Activated CD8-positive, alpha-beta T cell treated with anti-CD3 and anti-CD28 coated beads, Interleukin-2, amount 10 ng/mL, durations not matched to agents 7 days and 5 days (primary cell): ENCODE measurements at places on chromosomes 5 and 9. TPM values are rescaled to one million over a fixed set of nuclear protein-coding genes. Genes with fewer than 3 reads are reported as not detected.
A peak's percentile ranks its signal among the peaks of the same experiment; 100 is the strongest.

DNA sequence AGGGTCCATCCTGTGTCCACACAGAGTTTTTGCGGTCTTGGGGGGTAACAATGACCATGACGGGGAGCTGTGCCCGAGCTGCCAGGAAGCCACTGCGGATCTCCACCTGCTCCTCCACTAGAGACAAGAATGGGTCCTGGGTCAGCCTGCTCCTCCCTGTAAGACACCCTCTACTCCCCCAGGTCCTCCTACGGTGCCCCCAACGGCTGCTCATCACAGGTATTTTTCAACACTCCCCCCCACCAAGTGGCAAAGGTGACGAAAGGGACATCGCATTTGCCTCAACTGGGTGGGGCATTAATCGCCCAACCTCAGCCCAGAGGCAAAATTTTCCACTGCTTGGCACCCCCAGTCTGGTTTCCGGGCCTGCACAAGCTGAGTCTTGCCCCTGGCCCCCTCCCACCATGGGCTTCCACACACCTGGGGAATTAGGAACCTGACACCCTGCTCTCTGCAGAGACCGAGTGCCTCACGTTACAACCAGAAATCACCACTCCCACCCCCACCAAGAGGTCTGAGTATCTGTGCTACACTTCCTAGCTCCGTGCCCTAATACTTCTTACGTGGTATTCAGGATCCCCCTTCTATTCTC, 9.6 kb downstream of the NOL6 start:
- no peak for DNase-seq

The PLPP1 gene
- total RNA-seq, result 27.2 TPM

GRCh38 chr9:115517335-115518075, 399.5 kb upstream of the TNC start:
- no peak for DNase-seq

The PDLIM7 gene
- total RNA-seq, result 62.5 TPM

The MYOT gene
- total RNA-seq, result not detected

DNA sequence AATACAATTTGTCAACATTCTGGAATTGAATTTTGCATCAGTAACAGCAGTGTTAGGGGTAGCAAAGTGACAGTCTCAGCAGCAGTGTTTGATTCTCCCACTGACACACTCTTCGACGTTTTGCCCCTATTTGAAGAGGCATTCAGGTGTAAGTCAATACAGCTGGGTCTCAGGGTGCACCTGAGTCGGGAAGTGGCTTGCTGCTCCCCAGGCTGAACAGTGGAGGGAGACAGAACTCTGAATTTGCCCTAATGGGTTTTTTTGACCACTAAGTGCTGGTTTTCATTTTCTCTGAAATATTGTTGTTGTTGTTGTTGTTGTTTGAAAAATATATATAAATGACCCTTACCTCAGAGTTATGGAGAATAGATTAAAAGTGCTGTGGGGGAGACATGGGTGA, 223.2 kb downstream of the TLR4 start:
- DNase-seq, result no peak

GRCh38 chr5:143056792-143057579, 286.8 kb downstream of the ARHGAP26 start:
- no peak for DNase-seq

The HMMR gene
- 85.8 TPM for total RNA-seq

- no peak for DNase-seq
Observed at GRCh38 chr5:124995421-124995820, 249.0 kb upstream of the ZNF608 start.

DNA sequence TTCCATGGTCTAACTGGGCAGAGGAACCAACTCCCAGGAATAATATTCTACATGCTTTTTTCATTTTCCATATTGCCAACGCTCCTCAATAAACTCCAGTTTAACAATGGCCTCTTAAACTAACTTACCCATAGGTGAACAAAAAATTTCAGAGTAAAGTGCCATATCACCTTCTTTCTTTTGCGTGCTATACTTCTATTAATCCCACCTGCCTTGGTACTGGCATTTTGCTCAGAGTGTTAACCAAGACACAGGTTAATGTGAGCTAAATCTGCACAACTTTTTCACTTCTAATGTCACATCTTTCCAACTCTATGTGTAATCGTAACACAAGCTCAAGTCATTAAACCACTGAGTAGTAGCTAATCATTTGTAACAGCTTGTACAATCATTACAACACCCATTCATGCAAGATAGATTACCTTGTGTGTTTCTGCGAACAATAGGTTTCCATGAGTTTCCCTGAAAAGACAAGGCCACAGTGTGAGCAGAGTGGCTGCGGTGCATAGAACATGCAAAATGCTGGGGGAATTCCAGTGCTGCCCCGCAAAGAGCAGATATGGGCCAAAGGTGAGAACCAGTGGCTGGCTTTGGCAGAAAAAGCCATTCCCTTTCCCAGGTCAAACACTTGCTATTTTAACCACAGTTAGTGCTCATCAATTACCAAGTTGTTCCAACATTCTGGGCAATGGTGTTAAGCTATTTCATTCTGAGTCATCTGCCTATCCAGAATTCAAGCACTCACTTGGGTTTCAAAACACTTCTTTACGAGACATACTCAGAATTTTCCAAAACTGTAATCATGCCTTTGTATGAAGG, 42.8 kb downstream of the TIMD4 start:
- DNase-seq, result peak; percentile 58

GRCh38 chr5:129830288-129830687, 74.0 kb upstream of the CHSY3 start:
- no peak for DNase-seq

The RCL1 gene
- total RNA-seq, result 16.8 TPM

DNA sequence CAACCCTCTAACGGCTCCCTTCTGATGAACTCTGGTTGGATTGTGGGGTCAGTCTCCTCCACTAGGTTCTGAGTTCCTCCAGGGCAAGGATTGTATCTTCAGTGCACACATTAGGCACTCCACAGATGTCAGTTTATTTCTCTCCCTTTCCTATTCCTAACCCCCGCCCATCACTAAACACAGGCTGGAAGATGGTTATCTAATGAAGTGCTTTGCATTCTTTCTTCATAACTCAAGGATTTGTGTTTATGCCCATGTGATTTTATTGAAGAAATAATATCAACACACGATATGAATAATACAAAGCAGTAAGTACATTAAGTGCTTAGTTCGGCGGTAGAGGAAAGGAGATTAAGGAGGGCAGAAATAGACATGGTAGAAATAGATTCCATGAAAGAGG, 4.4 kb upstream of the CREBRF start:
- no peak for DNase-seq

DNA sequence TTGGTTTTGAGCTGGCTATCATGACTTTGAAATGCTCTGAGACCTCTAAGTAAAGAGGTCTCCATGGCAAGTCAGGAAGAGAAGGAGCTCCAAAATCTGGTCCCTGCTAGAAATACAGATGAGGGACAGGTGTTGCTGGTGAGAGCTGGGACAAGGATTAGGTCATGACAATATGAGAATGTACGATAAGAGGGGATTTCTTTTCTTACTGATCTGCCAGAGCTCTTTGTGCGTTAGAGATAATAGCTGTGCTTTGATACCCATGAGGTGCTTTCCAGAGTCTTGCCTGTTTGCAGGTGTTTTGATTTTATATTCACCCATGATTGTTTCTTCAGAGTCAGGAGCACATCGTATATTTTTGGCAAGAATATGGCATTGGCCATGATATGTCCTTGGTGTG, 56.5 kb downstream of the ANKRD33B start:
- no peak for DNase-seq

DNA sequence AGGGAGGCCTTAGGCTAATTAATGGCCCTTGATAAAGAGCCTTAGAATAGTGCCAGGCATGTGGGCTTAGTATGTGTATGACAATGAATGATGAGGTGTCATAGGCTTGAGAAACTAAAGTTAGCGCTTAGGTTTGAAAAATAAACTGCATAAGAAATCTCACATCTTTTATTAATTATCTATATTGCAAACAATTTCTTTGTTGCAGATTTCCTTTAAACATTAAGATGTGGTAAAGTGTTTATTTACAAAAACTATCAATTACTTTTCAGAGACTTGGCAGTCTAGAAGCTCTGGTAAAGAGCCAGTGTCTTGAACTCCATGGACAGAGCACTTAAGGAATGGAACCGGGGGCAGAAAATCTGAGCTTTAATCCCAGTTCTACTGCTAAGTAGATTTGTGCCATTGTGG, 23.1 kb downstream of the MAP1B start:
- no peak for DNase-seq

DNA sequence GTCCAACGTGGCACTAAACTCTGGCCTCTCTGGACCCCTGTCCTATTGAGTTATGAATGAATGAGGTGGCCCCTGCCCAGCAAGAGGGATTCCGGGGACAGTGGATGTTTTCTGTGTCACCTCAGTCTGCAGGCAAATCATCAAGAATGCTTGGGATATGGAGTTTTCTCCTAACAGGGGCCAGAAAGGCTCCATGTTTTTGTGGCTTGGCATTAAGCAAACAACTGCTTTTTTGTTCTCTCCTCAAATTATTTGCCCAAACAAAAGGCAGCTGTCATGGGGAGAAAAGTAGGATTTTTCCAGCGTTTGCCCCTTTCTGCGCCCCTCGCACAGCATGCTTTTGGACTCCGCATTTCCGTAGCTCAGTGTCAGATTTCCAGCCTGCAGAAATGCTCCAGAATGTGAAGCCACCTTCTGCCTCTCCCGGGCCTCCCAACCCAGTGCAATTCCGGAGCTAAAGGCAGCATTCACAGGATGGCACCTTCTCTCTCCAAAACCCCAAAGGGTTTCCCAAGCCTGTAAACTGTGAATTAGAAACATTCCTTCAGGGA, 553.3 kb downstream of the CCDC171 start:
- DNase-seq, result no peak
